ENCODE measurements at places on chromosomes 11 and 22. TPM values are rescaled to one million over a fixed set of nuclear protein-coding genes. Genes with fewer than 3 reads are reported as not detected.

DNA sequence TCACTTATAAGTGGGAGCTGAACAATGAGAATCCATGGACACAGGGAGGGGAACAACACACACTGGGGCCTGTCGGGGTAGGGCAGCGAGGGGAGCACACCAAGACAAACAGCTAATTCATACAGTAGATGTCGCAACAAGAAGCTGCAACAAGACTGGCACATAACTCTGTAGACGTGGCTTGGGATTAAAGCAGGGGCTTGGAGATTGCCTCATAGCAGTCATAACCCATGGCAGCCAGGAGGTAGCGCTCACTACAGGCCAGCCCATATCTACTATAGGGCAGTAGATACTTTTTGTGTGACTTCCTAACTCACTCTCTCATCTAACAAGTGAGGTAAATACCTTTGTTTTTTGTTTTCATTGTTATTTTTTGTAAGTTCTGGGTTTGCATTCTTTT lies 1.7 kb upstream of the OR9G4 start:
- no peak for DNase-seq

DNA sequence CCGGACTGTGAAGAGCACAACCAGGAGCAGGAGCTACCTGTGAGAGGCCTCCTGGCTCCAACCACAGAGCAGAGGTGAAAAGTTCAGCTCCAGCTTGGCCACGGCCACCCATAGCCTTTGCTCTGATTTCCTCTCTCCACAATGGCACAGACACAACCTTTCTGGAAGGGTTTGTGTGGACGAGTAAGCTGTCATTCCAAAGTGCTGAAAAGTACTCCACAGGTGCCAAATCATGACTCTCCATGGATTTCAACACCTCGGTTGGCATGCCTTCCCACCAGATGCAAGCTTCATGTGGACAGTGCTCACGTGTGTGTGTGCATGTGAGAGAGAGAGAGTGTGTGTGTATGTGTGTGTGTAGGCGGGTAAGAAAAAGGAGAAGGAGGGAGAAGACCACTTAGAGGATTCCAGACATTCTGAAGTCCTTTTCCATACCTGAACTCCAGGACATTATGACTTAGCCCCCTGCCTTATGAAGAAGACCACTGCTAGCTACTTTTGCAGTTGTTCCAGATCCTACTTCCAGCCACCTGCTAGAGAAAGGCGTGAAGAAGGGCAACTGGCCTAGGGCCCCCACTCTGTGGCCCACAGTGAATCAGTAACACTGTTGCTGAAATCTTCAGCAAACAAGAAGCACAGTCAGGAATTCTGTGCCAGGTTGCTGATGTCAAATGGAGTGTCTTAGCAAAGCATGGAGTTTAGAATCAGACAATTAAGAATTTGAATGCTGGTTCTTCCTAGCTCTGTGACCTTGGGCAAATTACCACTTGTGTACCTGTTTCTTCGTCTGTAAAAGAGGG lies 13.9 kb upstream of the NAV2 start:
- DNase-seq = no peak

DNA sequence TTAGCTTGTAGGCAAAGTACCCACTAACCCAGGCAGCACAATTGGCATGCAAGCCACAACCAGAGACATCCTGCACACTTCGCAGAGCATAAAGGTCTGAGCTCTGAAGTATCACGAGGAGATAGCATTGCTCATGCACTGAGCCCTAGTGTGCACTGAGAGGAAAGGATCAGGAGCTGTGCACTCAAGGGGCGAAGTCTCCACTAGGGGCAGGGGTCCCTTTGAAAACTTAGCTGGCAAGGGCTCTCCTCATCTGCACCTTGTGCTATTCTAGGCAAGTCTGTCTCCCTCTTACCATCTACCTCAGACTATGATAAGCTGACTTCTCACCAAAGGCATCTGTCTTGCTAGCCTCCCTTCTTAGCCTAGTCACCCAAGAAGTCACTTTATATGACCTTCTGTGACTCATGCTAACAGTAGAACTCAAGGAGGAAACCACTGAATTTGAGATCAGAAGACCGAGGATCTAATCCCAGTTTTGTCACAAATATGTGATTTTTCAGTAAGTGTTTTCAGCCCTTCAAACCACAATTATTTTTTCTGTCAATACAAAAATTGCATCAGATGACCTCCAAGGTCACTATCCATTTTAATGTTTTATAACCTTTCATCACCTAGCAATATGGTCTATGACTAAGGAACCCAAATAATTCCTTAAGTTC lies 1078.0 kb downstream of the NTM start:
- DNase-seq = no peak

The ZP1 gene
- 0.67 TPM for polyA plus RNA-seq

DNA sequence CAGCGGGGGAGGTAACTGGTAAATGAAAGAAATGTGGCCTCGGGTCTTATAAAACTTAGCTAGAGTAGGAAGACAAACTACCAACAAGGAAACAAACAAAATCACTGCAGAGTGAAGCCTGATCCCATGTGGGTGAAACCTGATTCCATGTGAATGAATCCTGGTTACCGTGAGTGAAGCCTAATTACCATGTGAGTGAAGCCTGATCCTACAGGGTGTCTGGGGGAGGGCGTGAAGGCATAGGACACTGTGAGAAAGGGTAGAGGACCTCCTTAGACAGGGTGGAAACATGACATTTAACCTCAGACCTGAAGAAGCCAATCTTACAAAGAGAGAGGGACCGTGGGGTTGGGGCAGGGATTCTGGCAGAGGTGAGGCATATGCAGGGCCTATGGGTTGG lies 106.2 kb upstream of the USP47 start:
- no peak for DNase-seq

The KRTAP5-1 gene
- not detected for polyA plus RNA-seq

All from BJ (cell line).